IPS DF 6.9 (cell line): ENCODE measurements at places on chromosomes 1 and 21.

DNA sequence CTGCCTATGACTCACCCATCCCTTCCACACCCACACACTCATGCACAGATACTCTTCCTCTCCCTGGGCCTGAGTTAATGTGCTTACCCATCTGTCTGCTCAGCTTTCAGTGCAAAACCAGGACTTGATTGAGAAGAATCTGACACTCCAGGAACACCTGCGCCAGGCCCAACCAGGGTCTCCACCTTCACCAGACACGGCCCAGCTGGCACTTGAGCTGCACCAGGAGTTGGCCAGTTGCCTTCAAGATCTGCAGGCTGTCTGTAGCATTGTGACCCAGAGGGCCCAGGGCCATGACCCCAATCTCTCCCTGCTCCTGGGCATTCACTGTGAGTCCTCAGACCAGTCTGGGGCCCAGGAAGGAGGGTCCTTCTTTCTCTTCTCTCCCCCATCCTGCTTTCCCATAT, 3.5 kb upstream of the SH3BGRL3 start:
- no peak for DNase-seq

DNA sequence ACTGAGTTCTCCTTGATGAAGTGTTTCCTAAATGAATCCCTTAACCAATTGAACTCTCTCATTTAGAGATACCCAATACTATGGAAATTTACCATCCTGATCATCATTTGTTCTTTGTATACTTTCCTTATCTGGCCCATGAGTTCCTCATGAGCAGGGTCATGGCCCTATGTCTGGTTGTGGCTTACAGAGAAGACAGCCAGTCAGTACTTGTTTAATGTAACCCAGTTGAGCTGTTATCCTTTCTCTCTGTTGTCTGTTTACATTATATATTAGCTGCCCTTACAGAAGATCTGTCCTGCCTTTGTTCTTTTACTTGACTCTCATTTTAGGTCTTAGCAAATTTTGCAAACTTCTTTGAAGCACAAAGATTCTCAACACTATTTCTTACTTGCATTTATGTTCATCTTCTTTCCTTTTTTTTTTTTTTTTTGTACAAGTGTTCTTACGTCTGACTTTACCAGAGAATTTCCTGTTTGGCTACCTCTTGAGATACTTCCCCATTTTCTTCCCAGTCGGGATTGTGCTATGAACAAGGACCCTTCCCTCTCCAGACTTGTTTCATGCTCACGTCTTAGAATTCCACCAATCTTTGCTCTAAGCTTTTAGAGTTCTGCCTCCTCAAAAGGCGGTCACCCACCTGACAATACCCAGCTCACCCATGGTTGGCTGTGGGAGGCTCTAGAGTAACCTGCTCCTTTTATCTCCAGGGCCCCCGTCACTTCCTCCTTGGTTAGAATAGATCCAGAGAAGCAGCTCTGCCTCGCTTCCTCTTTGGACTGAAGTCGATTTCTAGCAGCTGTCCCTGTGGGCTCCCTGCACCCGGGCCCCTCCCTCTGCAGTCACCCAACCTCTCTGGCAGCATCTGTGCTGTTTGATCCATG, 53.6 kb upstream of the RUNX1 start:
- no peak for DNase-seq

DNA sequence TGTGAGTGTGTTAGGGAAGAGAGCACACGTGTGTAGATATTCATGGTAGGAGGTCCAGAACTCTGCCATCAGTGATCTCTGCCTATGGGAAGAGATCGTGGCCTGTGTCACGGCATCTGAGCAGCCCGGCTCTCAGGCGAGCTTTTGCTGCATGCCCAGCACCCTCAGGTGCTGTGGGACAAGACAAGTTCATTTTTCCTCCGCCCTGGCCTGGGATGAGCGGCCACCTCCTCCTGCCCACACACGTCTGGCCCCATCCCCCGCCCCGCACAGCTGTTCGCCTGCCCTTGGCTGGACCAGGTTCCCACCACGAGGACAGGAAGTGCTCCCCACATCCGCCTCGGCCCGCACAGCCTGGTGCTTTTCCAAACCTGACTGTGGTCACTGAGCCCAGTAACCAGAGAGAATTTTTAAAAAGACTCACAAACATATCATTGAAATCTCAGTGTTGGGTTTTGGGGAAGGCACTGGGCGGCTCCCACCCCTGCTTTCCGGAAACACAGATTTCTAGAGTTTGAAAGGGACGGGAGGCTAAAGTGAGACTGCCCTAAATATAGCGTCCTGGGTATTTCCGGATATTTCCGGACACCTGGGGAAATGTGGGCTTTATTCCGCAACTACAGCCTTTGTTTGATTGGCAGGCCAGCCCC, 18.0 kb downstream of the BMP8A start:
- no peak for DNase-seq

- no peak for DNase-seq
Observed at GRCh38 chr21:36065497-36066036, 4.3 kb upstream of the CBR1 start.
